ENCODE measurements at places on chromosomes 12 and 14.

- DNase-seq = no peak
Observed at GRCh38 chr12:27572486-27573255, 48.7 kb downstream of the PPFIBP1 start.

- DNase-seq = no peak
Observed at GRCh38 chr12:114995891-114996290, 311.9 kb upstream of the TBX3 start.

- no peak for DNase-seq
Observed at GRCh38 chr12:85796001-85796400, 40.2 kb downstream of the RASSF9 start.

GRCh38 chr12:54859502-54859901 is 5.2 kb downstream of the MUCL1 start:
- no peak for DNase-seq

- no peak for DNase-seq
Observed at GRCh38 chr12:24011927-24012507, 62.5 kb upstream of the SOX5 start.

DNA sequence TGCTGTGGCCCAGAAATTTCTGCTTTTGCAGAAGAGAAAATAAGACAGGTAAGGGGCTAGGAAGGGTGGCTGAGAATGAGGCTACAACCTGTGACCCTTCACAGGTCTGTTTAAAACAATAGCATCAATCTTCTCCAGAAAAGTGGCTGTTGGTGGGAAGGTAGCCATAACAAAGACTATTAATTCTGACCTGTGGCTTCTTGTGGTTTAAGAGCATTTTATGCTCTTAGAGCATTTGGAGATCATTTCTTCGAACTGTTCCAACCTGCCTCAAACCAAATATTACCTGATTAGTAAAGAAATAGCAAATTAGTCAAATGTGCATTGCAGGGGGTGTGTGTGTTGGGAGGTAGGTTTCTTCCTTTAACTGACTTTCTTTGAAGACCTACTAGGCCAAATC is 15.2 kb upstream of the TCP11L2 start:
- DNase-seq = no peak

GRCh38 chr14:105118646-105119407 is 49.7 kb downstream of the JAG2 start:
- no peak for DNase-seq

- DNase-seq = no peak
Observed at GRCh38 chr12:6076346-6076745, 48.1 kb downstream of the VWF start.

DNA sequence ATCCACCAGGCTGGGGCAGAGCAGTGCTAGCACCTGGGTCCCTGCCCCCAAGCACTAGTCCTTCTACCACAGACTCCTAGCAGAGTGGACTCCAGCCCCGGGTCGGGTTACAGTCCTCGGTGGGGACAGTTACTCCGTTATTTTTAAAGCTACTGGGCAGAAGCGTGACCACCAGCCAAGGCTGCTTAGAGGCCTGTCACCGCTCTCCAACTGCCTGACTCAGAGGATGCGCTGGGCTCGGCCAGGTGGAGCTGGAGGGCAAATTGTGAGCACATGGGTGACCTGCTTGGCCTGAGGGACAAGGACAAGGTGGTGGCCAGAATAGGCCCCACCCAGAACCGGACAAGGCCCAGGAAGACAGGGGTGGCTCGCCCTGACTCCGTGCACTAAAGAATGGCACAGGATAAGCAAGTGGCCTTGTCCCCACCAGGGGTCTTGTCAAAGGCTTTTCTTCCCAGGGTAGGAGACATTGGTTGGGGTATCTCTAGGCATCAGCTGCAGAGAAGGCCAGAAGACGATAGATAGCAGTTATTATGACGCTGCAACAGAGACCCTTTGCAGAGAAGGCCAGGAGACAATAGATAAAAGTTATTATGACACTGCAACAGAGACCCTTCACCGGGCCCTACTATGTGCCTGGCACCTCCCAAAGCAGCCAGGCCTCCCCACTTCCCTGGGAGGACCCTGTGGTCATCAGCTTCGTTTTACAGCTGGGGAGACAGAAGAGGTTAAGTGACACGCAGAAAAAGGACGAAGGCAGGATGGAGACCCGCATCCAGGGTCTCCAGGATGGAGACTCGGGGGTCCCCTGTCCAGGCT is 1.6 kb downstream of the ABCB9 start:
- no peak for DNase-seq

GRCh38 chr14:99531251-99532096 is 50.3 kb downstream of the CCNK start:
- no peak for DNase-seq

DNA sequence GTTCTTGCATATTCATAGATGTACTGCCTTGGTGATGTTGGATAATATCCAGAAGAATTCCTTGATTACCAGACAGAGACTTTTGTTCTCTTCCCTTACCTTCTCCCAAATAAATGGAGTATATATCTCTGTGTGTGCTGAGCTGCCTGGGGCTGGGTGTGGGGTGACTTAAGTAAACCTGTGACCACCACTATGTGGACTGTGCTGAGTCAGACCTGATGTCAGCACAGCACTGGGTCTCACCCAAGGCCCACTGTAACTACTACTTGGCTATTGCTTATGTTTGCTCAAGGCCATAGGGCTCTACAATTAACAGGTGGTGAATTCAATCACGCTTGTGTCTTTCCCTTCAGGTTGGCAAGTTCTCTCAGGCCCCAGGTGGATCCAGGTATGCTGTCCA is 145.7 kb upstream of the MDGA2 start:
- no peak for DNase-seq

DNA sequence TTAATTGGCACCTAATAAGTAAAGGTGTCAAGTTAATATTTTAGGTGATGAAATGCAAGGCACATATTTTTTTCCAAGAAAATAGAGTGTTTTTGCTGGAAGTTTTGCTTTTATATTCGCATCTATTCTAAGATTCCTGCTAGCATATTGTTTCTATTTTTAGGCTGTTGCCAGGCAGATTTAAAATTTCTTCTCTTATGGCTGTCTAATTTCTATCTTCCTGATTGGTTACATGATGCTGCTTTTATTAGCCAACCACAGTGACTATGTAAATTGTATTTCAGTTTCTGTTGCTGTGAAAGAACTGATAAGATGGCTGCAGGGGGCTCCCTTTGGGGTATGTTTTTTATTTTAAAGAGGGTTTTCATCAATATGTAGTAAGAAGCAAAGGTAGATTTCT is 42.7 kb downstream of the ATF7IP start:
- no peak for DNase-seq

GRCh38 chr14:71783088-71783487 is 149.1 kb upstream of the RGS6 start:
- DNase-seq = no peak

GRCh38 chr12:9391815-9392214 is 183.6 kb upstream of the PZP start:
- no peak for DNase-seq

DNA sequence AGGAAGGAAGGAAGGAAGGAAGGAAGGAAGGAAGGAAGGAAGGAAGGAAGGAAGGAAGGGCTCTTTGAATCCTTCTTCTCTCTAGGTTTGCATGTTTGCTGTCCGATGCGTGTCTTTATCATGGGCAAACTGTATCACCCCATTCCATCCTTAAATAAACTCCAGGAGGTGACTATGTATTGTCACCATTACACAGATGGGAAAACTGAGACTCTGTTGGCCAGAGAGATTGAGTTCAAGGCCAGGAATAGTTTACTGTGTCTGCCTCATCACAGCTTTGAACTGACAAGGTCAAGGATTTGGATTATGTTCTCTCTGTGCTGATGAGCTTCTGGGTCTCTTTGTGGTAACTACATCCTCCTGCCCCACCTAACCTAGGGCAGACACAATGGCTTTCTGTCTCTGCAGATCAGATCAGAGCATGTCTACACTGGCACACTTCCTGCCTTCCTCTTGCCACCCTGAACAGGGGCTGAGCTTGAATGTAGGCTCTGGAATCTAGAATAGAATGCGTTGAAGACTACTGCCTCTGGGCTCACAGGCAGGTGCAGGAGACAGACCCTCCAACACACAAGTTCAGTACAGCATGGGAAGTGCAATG is 78.9 kb upstream of the MAP1LC3B2 start:
- no peak for DNase-seq

- DNase-seq = no peak
Observed at GRCh38 chr12:116027551-116027821, 250.0 kb downstream of the MED13L start.

DNA sequence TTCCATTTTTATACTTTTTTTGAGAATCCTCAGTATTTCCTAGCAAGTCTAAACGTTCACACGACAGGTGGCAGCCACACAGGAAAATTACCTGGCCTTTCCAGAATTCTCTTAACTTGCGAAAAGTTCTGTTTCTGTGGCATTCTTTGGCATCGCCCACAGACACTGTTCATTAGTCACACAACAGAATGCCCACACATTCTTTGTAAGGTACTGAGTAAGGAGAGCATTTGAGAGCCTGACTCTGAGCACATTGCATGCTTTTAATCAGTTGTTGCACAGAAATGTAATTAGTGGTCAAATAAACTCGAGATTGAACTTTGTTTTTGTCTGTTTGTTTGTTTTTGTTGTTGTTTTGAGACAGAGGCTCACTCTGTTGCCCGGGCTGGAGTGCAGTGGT is 52.4 kb downstream of the LMNTD1 start:
- no peak for DNase-seq

GRCh38 chr12:109513977-109514376 is 36.5 kb downstream of the UBE3B start:
- DNase-seq = no peak

- DNase-seq = no peak
Observed at GRCh38 chr12:114562654-114563053, 121.3 kb downstream of the TBX3 start.

DNA sequence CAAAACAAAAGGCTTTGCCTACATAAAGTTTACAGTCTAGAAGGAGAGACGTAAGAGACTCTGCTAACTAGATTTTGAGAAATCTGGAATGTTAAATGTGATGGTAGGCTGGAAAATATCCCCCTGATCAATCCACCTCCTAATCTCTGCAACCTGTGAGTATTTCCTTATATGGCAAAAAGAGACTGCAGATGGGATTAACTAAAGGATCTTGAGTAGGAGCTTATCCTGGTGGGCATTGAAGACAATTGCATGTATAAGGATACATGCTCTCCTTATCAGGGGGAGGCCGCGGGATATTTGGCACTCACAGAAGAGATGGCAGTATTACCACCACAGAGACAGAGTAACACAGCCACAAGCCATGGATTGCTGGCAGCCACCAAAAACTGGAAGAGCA is 95.2 kb downstream of the EGLN3 start:
- DNase-seq = no peak

- no peak for DNase-seq
Observed at GRCh38 chr14:77557391-77557790, 58.8 kb upstream of the ISM2 start.

DNA sequence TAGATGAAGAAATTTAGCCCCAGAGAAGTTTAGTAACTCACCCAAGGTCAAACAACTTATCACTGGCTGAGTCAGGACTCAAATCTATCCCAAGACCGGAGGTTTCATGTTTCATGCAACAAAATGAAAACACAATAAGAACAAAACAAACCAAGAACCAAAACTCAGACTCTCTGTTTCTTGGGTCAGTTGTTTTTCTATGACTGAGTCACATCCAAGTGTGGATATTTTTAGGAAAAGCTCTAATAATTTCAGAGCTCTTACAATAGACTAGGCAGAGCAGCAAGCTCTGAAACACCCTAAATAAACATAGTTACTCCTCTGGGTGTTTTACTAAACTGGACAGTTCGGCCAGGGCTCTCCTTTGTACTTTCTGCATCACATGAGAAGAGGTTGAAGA is 87.6 kb upstream of the PRB2 start:
- DNase-seq = no peak

DNA sequence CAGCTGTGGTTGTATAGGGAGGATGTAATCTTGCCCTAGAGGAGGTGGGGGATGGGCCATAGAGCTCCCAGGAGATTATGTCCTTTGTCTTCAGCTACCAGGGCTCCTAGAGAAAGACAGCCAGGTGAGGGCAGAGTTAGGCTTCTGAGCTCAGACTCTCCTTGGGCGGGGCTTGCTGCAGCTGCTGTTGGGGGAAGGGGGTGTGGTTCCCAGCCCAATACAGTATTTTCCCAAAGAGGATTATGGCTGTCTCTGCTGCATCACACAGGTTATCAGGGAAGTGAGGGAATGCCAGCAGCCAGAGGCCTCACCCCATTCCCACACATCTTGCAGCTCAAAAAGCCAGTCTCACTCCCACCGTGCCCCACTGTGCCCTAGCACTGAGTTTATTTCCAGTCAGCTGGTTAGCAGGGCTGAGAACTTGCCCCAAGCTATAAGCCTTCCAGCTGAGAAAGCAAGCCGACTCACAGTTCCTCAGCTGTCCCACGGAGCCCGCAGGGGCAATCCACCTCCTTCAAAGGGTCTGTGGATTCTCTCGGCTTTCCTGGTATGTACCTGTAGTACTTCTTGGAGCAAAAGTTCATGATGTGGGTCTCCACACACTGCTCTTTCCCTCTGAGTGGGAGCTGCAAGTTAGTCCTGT is 217.3 kb upstream of the CPNE8 start:
- DNase-seq = no peak

DNA sequence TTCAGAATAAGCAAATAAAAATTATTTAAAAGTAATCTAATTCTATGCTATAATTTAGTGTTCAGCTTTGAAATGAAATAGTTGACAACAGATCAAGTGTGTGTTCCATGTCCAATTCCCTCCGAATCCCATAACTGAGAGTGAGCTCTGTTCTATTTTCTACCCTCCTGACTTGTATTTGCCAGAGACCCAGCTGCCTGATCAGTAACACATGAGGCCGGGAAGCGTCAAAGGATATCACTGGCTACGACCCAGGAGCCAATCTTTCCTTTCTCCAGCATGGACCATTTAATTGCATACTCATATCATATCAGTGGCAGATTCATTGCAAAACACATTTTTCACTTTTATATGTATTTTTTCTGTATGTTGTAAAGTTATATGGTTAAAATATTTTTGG is 108.8 kb upstream of the TSPAN8 start:
- no peak for DNase-seq

GRCh38 chr12:114760151-114760877 is 76.3 kb upstream of the TBX3 start:
- no peak for DNase-seq

DNA sequence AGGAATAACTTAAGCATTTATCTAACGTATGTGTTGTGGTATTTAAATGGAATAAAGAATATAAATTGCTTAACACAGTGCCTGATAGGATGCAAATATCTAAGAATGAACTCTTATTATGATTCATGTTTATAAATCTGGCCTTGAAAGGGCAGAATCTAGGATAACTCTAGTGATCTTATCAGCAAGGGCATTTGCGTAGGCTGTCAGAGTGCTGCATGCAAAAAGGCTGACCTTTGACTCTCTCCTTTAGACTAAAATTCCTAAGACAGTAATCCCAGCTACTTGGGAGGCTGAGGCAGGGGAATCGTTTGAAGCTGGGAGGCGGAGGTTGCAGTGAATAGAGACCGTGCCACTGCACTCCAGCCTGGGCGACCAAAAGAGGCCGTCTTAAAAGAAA is 31.3 kb upstream of the ANP32D start:
- DNase-seq = no peak

GRCh38 chr12:11136075-11136474 is 1.6 kb upstream of the TAS2R30 start:
- DNase-seq = no peak
